ENCODE measurements at places on chromosomes 1 and 21.

DNA sequence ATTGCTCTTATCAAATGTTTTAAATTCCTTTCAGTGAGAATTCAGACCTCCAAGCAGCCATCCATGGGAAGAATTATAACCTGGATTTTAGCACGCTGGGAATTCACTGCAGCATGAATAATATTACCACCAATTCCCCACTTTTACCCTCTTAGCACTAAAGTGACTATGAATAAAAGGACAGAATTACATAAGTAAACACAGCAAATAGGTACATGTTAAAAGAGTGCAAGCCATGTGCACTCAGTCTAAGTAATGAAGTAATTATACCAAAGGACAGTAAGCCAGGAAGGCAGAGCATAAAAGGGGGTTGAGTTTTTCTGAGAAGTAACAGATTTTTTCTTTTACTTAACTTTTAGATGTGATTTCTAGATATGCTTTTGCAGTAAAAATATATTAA is 176.3 kb downstream of the DENND1B start:
- no peak for DNase-seq

DNA sequence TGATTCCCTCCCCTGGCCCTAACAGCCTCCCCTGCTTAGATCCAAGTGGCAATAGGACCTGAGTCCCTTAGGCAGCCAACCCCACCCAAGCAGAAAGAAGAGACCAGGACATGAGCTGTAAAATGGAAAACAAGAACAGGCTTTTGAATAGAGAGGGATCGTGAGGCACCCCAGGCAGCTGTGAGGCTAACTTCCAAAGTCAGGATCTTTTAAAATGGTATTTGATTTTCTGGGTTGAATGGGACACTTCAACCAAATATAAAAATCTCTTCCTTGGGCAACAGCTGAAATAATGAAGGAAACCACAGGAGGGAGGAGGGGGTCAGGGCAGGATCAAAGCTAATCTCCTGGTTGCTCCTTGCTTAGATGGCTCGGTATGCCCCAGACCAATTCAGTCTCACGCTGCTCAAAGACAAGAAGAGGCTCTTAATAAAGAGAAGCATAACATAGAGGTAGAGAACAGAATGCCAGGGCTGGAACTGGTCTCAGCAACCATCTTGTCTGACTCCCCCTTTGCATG is 28.6 kb upstream of the AVPR1B start:
- DNase-seq: no peak

DNA sequence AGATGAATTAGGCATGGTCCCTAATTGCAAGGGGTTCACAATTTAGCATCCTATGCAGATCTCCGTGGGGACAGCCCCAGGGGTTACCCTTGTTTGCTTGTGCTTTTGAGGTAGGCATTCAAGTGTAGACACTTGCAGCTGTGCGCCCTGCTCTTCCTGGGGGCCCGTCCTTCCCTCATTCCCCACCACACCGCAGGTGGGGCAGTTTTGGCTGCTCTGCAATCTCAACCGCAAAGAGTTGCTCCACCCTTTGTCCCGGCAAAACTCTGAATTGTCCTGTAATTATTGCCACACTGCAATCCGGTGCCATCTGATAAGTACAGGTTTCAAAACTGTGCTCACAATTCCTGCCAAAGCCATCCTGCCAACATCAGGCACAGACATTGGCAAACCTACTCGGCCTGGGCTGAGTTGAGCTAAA is 65.4 kb upstream of the LYST start:
- no peak for DNase-seq

- DNase-seq: no peak
Observed at GRCh38 chr1:243844186-243844585, 5.9 kb downstream of the AKT3 start.

DNA sequence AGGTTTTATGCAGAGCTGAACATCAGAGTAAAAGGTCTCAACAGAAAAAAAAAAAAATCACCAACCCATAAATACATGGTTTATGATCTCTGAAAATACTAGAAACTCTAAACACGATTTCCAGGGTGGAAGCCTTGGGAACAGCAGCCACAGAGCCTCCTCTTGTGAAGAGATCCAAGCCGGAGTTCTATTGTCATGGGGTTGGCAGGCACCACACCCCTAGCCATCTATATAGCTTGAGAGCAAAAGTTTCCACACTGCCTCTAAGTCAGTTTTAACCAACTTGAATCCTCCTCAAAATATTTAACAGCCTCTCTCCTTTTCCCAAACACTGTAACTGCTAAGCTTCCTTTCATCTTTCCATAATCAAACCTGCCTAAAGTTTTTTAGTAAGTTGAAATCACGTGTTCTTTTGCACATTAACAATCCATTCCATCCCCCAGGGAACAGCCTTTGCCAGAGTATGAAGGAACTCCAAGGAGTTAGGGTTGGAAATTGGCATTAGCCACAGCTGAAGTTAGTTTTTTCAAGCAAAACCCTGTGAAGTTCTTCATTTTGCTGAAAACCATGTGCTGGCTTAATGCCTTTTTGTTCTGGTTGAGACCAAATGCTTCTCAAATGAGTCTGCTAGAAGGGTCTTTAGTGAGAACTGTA is 13.8 kb upstream of the SEC16B start:
- DNase-seq: no peak

DNA sequence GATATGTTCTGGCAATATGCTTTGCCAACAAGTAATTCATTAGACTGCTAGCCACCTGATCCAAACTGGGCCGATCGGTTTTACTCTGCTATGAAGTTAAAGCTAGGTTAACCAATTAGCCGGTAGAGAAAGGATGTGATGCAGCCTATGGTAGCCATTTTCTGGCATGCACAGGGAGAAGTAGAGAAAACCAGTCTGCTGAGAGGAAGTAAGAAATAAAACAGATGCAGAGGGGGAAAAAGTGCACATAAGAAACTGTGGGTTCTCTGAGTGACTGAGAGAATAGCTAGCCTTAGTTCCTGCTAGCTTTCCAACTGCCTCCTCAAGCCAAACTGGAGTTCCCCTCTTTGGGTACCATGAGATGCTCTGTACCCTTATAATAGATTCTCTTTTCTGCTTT is 52.8 kb downstream of the ARID4B start:
- DNase-seq: no peak

DNA sequence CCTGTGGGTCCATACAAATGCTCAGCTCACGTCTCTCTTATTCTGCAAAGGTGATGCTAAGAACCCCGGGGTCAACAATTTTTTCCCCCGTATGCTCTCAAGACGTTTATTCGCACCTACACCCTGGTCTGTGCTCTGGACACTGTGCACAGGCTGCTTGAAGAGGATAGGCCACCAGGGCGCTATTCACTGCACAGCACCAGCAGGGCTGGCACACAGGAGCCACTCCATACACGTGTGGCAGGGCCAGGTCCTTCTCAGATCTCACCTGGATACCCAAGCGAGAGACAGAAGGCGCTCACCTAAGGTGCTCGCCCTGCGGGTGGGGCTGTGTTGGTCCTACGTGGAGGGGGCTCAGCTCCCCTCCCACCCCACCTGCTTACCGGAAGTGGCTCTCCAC is 16.7 kb downstream of the TMEM63A start:
- DNase-seq: no peak
